ENCODE measurements at places on chromosomes 3 and 15.

DNA sequence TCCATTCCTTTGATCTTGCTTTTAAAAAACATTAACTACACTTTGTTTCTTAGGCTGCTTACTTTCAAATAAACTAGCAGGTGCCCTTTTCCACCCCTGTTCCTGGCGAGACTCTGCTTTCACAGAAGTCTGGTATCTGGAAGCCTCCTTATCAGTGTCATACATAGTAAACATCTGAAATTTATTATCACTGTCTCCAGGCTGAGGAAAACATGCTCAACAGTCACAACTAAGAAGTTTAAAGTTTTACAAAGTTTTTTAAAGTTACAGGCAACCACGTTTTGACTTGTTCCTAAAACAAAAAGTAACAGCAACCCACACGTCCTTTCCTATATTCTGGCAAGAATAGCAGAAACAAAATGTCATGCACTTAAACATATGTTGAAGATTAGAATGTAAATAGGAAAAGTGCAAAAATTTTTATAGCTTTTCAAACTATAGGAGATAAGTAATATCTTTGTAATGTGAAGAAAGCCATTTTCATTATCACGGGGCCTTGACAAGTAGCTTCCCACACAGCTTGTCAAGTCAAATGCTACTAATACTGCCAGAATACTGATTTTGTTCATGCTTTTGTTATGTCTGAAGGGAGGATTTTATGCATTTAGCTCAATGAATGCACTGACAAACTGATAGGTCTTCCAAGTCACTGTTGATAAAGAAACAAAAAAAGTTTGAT is 275.2 kb upstream of the KCNMB2 start:
- DNase-seq = no peak

GRCh38 chr3:125512135-125512920 is 7.7 kb downstream of the SNX4 start:
- no peak for DNase-seq

DNA sequence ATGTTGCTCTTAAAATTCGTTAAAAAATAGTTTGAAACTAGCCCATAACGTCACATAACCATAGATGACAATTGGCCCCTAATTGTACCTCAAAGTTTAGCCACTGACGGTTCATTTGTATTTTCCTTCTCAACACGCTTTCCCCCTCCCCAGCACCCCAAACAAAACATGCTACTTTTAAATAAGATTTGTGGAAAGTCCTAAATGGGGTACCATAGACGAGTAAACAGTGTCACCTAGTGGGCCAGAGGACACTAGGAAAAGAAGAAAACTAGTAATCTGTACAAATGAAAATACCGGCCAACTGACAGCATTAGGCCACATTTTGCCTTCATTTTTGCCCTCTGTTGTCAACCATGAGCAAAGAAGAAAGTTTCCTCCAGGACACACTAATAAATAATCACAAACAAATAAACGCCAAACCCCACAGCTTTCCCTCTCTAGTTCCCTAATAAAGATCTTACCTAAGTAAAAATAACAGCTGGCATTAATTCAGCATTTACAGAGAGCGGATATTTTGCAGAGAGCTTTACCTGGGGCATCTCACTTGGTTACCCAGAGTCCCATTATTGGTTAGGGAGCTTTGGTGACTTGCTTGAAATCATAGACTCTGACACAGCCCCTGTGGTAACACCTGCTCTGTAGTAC is 175.1 kb upstream of the ATP11B start:
- DNase-seq = peak; percentile 23

GRCh38 chr15:77772641-77773402 is 140.1 kb upstream of the LINGO1 start:
- no peak for DNase-seq

DNA sequence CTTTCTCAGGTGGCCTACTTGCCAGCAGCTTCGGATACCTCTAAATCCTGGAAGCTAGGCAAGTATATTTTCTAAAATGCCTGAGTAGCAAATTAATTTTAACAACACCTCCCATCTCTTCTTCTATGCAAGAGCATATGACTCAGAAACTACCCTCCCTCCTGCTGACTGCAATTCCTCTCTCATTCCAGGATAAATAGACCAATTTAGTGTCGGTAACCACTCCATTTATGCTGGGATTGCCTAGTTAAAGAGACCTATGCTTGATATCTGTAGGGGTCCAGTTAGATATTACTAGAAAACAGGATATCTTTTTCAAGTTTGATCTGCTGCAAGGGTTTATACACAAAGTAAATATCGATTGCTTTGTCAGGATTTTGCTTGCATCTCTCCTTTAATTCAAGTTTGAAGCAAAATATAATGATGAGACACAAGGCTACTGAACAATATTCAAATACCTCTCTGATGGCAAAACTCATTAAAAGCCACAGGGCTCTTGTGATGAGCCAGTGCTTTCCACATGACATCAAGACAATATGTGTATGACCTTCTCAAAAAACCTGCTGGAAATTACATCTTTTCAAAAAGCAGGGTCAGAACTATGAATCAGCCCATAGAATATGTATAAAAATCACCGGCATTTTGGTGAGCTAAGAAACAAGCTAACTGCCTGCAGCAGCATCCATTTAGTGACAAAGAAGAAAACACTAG is 491.6 kb upstream of the NECTIN3 start:
- peak; percentile 68 for DNase-seq

- no peak for DNase-seq
These were observed 104.3 kb downstream of the CD47 start for GRCh38 chr3:107986505-107986904.

DNA sequence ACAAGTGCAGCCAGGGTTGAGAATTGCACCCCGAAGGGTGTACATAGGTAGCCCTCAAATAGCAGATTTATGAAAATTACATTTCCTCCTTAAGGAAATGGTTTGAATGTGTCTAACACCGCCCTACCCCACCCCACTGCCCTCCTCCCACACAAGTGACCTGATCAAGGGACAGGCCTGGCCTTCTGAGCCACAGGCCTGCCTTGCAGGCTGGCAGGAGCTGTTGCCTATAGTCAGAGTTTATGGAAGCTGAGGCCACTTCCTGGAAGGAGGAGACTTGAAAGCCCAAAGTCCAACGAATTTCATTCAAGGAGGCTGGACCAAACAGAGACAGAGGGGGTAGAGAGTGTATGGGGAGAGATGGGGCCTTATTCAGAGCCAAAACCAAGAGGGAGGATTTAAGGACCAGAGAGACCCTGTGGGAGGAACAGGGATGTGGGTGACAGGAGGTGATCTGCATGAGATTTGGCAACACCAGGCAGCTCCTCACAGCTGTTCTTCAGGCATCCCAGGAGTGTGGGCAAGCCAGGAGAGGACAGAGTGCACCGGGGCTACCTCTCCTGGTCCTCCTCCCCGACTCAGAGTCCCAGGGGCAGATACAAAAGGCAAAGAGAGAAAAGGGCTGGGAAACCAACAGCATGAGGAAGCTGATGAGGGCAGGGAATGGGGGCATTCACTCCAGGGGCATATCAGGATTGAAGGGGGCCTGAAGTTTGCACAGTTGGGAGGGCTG is 100.4 kb upstream of the HES1 start:
- no peak for DNase-seq

GRCh38 chr3:57004229-57004628 is 56.2 kb upstream of the SPATA12 start:
- DNase-seq = no peak

DNA sequence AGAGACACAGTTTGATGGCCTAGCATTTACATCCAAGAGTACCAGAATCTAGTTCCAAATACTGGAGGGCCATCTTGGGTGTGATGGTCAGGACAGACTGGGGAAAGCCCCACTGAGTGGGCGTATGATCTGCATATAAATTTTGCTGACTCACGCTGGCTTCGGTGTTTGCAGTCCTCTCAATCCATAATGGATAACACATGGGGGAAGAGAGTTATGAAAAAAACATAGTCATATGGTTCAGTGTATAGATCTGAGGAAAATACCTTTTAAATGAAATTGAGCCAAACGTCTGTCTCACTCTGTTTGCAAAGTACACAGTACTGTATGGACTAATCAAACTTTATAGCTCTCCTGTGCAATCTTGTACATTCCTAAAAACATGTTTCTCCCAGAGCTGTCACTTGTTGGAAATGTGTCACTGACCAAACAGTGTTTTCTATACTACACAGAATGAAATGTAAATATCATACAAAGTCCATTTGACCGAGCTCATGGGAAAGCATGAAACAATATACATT is 125.3 kb upstream of the THBS1 start:
- no peak for DNase-seq

- DNase-seq = no peak
These were observed 34.5 kb downstream of the PRICKLE2 start for GRCh38 chr3:64190517-64191515.

GRCh38 chr3:73490453-73491286 is 134.1 kb downstream of the PDZRN3 start:
- DNase-seq = peak; percentile 73

- DNase-seq = no peak
These were observed 193.3 kb upstream of the TTC14 start for GRCh38 chr3:180408654-180409053.

GRCh38 chr15:58409861-58410260 is 21.9 kb upstream of the LIPC start:
- DNase-seq = no peak

DNA sequence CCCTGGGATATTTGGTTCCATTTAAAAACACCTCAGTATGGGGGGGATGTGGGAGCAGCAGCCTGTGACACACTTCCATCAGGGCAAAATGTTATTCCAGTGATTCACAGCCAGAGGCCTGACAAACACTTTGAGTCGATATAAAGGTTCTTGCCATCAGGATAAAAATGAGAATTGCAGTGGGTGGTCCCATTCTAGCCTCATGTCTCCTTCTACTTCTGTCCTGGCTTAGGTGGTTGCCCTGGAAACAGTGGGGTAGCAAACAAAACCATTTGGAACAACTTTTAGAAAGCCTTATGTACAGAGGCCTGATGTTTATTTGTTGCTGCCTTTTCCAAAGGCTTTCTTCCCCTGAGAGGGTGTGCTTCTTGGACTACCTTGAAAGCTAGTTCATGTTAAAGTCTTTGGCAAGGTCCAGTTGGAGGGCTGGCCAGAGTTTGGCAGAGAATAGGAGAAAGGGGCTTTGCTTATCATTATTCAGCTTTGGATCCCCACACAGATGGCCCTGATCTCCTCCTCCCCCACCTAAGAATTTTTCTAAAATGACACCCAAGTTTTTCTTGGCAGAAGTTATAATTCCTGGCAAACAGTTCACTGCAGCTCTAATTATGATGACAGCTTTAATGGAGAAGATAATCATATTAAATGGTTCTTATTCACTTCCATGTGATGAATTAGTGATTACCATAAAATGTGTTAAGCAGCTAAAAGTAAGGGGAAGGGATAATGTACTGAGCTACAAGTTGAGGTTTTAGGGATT is 84.2 kb upstream of the ZNF280D start:
- DNase-seq = no peak

DNA sequence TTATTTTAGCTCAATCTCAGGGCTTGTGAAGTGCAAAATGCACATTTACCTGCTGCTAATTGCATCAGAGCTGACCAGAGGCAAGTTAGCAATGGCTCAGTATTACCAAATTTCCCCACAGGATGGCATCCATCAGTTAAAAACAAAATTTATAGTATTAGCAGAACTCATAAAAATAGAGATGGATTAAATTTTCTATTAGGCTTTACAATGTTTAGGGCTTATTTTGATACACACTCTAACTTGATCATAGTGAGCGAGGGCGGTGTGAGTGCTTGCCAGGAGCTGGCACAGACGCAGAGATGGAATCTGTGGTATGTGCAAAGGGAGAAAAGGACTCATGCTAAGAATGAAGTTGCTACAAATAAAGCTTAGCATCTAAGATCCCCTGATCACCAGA is 241.0 kb downstream of the NSUN3 start:
- peak; percentile 36 for DNase-seq

GRCh38 chr15:59059076-59059597 is 45.8 kb upstream of the CCNB2 start:
- no peak for DNase-seq

DNA sequence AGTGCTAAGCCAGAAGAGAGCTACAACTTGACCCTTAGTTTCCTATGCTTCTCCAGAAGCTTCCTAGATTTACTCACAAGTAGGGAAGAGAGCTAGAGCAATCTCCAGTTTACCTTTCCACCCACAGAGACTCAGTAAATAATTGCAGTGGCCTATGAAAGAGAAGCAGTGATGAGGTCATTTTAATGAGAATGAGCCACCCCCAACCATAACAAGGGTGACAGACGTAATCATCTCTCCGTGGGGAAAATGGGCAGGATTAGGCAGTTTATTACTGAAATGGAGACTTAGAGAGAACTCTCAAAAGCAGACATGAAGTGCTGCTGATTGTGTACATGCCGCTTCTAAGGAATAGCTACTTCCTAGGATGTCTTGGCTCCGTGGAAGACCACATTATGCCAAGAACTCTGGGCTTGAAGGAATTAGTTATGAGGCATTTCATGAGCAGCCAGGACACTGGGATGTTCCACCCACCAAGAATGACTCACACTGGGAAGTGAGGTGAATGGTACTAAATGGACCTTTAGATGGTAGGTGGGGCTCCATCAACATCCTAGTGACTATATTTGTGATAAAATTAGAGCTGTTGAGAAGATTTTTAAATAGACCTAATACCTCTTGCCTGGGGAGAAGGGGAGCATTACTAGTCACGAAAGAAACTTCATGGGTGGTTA is 160.9 kb downstream of the EDEM1 start:
- DNase-seq = no peak

DNA sequence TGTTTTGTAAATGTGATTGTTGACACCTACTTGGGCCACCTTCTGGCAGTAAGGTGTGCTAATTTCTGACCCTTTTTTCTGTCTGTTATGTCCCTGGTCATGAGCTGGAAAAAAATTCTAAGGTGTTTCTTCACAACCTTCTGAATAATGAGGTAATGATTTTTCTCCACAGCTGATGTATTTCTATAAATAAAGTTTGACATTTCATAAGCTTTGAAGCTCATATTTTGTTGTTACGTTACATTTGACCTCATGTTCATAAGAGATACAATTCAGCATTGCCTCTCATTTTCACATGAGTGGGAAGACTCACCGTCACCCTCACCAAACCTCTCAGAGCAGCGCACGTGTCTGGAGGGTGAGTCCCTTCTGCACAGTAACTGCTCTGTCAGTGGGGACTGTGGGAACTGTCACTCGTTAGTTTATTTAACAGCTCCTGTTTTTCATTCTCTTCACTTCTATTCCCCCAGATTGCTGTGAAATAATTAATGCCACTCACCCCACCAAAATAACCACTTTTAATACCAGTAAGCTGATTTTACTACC is 140.9 kb downstream of the PLCL2 start:
- no peak for DNase-seq

GRCh38 chr3:132164469-132165092 is 129.8 kb upstream of the CPNE4 start:
- DNase-seq = no peak

DNA sequence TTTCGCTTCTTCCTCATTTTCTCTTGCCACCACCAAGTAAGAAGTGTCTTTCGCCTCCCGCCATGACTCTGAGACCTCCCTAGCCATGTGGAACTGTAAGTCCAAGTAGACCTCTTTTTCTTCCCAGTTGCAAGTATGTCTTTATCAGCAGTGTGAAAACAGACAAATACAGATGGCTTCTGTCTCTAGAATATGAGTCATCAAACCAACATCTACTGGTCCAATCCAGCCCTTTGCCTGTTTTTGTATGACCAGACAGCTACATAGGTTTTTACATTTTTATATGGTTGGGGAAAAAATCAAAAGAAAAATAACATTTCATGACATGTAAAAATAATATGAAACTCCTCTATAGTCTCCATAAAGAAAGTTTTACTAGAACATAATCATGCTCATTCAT is 118.7 kb upstream of the PTPRG start:
- no peak for DNase-seq

- DNase-seq = no peak
These were observed 63.6 kb downstream of the ZNF621 start for GRCh38 chr3:40588406-40588805.

GRCh38 chr3:9976721-9977709 is 9.6 kb downstream of the EMC3 start:
- peak; percentile 89 for DNase-seq

Measured in astrocyte of the cerebellum (primary cell).